ENCODE measurements at places on chromosomes 12 and 14.

DNA sequence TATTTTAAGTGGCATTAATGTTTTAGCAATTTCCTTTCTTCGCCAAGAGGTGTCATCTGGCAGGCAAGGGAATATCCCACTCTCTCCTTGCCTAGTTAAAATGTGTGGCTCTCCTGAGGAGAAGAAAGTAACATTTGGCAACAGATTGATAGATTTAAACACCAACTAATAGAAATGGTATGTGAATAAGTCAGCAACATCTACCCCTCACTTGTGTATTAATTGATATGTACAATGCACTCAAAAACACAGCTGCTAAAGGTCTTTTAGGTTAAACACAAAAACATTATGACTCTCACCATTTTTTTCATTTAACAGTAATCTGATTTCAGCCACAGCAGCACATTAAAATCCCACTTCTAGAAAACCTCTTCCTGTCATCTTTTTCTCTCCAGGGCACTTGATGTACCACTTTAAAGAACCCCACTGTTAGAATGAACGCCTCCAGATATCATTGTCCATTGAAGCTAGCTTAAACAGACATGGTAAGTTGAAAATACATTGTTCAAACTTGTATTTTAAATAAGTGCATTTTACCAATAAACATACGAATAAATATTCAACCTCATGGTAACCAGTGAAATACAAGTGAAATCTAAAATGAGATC, 151.7 kb downstream of the RPAP3 start:
- DNase-seq: no peak

DNA sequence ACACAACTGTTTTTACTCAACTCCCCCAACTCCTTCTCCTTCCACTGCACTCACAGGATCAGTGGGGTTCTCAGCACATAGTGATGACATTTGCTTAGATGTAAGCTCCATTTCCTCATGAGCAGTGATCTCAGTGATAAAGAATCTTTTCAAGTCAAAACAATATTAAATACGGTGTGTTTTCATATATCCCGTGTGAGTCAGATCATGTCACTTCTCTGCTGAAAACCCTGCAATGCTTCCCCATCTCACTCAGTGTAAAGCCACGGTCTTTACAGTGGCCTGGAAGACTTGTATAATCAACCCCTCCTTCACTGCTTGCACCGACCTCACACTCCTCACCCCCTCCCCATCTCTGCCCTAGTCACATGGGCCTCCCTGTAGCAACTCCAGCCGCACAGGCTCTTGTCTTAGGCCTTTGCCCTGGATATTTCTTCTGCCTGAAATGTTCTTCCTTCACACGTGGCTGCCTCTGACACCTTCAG, 149.7 kb upstream of the ARHGAP5 start:
- DNase-seq: peak; percentile 52

- no peak for DNase-seq
These were observed 62.6 kb upstream of the KITLG start for GRCh38 chr12:88642675-88643431.

DNA sequence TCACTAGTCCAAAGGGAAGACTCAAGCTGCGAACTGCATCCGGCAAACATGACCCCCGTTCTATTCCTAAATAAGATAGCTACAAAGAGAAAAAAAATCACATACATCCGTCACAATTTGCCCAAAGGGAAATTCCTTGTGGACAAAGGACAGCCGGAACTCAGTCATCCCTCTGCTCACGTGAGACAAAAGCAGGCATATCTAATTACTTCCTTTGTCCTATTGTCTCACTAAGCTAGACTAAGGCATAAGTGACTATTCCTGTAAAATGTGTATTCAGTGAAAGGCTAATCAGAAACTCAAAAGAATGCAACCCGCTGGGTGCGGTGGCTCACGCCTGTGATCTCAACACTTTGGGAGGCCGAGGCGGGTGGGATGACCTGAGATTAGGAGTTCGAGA, 27.2 kb upstream of the NINJ2 start:
- no peak for DNase-seq

DNA sequence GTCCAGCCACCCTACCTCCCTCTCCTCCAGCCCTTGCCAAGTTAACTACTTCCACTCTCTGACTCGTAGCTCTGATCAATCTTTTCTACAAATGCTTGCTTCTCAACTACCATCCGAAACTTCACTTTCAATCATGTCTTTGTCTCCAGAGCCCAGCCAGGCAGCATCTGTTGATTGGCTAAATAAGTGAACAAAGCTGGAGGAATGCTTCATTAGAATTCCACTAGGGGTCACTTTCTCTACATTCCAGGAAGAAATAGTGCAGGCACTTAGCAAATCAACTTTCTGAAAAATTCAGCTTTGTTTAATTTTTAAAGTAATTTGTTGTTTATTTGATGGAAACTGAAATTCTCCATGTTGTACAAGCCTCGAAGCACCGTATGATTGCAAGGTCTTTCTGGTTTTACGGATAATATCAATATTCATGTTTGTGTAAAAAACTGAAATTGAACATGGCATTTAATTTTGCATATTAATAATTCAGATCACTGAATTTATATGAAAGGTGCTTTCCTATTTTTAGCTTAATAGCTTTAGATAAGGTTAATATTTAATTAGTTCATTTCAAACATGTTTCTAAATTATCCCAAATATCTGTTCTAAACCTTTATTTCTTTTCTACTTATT, 32.4 kb upstream of the HELB start:
- DNase-seq: no peak

- DNase-seq: no peak
These were observed 123.0 kb downstream of the PLXNC1 start for GRCh38 chr12:94271351-94271750.

GRCh38 chr14:68034896-68035295, 215.3 kb downstream of the RAD51B start:
- DNase-seq: no peak

DNA sequence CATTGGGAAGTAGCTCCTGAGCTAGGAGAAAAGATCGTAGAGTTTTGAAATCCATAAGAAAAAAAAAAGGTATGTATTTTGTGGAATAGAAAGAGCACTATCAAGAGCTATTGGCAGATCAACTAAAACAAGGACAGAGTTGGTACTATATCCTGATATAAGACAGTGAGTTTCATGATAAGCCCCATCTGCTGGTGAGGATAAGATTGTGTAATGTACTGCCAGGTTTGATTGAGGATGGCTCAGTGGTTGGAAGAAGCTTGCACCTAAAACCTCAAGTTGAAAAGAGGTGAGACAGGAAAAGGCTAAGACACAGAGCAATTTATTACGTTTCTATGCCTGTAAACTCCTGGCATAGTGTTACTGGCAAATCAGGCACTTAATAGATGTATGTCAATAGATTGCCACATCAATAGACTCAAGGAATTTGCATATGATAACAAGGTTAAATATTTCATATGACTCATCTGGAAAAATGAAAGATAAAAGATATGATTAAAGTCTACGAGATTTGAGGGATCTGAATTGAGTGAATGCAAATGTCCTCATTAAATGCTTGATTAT, 525.6 kb downstream of the FLRT2 start:
- DNase-seq: no peak

DNA sequence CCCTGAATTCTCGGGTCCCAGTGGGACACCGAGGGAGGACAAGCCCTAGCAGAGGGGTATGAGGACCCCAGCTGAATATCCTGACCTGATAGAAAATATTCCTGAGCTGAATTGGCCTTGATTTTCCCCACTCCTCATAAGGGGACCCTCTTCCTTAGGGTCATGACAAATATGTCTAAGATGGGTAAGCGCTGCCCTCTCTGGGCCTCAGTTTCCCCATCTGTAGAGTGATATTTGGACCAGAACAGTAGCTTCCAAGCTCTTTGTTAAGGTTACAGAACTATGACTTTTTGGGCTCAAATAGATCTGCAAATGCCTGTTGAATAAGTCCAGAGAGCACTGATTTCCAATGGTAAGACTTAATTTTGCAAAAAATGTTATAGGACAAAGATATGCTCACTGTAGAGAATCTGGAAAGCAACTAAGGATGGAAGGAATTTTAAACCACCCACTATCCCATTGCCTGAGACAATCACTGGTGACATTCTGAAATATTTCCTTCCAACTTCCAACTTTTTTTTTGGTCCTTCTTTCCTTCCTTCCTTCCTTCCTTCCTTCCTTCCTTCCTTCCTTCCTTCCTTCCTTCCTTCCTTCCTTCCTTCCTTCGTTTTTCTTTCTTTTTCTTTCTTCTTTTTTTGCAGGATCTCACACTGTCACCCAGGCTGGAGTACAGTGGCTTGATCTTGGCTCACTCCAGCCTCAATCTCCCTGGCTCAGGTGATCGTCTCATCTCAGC, 32.0 kb downstream of the MYL2 start:
- no peak for DNase-seq

GRCh38 chr12:69922999-69923398, 98.0 kb downstream of the MYRFL start:
- no peak for DNase-seq

DNA sequence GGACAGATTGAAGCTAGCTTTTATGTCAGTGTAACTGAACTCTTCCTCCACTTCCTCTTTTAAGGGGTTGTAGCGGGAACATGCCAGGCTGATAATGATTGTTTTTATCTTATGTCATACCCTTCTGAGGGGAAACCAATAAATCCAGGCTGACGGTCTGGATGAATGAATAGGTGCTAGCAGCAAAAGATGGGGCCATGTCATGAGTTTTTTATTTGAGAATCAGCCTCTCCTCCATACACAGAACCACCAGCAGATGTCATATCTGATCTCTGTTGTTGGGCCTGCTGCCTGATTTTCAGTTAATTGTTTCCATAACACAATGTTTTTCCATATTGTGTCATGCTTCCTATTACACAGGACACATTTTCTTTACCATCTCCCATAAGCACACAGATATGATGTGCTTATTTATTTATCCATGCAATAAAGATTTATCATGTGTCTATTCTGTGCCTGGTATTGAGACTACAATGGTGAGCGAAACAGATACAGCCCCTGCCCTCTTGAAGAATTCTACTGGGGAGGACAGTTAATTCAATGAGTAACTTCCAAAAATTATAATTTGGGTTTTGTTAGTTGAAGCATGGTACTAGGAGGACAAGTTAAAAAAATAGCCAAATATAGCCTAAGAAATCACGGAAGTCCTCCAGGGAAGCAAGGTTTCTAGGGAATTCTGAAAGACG, 33.6 kb upstream of the CRY1 start:
- DNase-seq: no peak

DNA sequence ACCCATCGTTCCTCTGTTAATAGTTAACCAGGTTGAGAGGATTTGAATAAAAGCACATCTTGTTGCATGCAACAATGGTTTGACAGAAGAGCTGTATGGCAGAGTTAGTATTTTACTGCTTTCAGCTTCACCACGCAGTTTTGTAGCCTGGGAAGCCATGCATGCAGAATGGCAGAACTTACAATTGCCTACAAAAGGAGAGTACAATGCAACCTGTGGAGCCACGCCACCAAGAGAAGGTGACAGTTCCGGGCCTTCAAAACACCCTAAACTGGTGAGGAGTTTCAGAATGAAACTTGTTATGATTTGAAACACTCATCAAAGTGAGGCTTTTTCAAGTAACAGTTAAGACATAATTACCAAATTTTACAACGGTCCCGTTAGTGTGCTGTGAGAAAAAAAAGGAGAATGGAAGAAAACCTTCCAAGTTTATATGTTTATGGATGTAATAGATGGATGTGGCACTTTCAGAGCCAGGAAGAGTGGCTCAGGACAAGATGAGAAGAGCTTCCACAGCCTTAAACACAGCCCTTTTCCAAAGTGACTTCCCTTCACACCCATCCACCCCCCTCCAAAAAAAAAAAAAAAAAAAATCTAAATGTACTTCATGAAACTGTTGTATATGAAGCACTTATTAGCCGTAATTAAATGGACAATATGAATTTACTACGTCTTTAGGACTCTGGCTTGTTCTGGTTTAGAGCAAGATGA, 158.7 kb downstream of the EGLN3 start:
- no peak for DNase-seq

- peak; percentile 79 for DNase-seq
These were observed 7.4 kb downstream of the SMAGP start for GRCh38 chr12:51262758-51263177.

DNA sequence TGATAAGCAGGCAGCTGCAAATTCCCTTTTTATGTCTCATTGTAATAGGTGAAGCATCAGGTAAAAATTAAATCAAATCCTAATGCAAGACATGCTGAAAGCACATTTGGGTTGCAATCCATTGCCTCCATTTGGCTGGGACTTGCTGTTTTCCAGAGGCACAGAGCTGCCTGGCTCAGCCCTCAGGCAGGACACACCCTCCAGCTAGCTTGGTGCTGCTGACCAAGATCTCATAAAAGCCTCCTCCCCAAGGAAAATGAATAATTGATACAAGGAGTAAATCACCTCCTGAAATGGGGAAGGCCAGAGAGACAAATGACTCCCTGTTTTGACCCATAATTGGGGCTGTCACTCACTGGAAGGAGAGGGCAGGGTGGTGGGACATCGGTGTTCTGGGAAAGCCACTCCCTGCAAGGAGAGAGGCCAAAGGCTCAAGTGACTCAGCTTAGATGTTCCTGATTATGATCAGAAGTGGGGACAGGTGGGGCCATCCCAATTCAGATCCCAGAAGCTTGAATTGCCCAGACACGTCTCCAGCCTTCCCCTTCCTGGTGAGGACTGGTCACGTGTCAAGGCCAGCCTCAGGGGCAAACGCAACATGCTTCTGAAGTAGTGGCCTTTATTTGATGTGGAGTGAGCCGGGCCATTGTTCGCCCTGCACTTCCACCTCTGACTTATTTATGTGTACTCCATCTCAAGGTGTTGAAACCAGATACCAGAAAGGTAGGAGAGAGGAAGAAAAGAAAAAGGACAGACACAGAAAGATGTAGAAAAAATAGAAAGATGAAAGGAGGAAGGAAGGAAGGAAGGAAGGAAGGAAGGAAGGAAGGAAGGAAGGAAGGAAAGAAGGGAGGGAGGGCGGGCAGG, 773.7 kb downstream of the BCL11B start:
- no peak for DNase-seq

GRCh38 chr12:54004841-54005530, 3.8 kb upstream of the HOXC8 start:
- no peak for DNase-seq

DNA sequence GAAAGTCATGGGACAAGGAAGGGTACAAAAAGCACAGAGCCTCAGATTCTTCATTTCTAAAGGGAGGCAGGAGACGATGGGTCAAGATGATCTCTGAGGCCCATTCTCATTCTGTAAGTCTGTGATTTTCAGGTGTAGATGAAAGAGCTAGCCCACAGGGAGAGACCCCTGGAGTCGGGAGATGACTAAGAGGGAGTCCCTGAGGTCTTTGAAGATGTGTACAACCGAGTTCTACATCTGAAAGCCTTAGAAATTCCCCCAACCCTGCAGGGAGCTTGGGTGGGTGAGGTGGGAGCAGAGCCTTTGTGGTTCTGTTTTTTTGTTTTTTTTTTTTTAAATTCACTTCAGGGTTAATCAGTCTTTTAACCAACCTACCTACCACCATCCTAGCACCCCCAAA, 3.1 kb downstream of the WNT10B start:
- DNase-seq: no peak

DNA sequence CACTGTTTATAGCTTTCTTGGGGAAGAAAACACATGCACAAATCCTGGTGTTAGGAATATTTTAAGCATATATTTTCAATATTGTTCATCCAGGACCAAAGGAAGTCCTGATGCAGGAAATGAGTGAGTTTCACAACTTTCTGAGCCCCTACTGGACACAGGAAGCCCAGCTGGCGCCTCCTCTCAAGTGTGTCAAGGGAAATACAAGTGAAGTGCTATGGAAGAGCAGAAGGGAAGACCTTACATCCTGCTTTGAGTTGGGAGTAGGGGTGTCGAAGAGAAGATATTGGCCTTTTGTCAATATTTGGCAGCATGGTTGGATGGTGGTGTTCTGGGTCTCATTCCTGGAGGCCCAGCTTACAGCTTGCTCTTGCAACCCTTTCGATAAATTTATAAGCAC, 66.1 kb upstream of the ZDHHC17 start:
- peak; percentile 16 for DNase-seq
